A549 treated with Hydrocortisone at 1 μM for 4 hours (cell line): ENCODE measurements at places on chromosomes 6 and 20. TPM values are rescaled to one million over a fixed set of nuclear protein-coding genes. Genes with fewer than 3 reads are reported as not detected.

Gene CNBD2
- total RNA-seq, result 6.1 to 7.0 TPM (median 6.3 TPM) in 5 replicates

Gene MAPK13
- total RNA-seq, result 0.45 to 0.93 TPM (median 0.81 TPM) in 5 replicates

Gene SRMS
- 0.11 to 0.15 TPM (median 0.13 TPM) in 5 replicates for total RNA-seq

Gene ANGPT4
- total RNA-seq, result 0.02 to 0.05 TPM (median 0.03 TPM) in 5 replicates

Gene GSTA2
- 0.10 TPM in 1 of 5 replicates, not detected in the others for total RNA-seq

Gene HSPA1L
- total RNA-seq, result 1.2 to 2.0 TPM (median 1.6 TPM) in 5 replicates

Gene RSPO4
- not detected in 5 replicates for total RNA-seq

Gene CLIC5
- total RNA-seq, result not detected in 5 replicates

Gene PGBD1
- total RNA-seq, result 4.5 to 5.7 TPM (median 5.1 TPM) in 5 replicates

Gene KIF3B
- 20.9 to 30.3 TPM (median 24.6 TPM) in 5 replicates for total RNA-seq

Gene LINC00237
- total RNA-seq, result not detected in 5 replicates

Gene LTB
- 0.29 to 0.47 TPM (median 0.38 TPM) in 5 replicates for total RNA-seq
